ENCODE measurements at places on chromosomes 11 and 22.

- DNase-seq: no peak
Observed at GRCh38 chr11:93216511-93217101, 18.8 kb upstream of the SLC36A4 start.

- no peak for DNase-seq
Observed at GRCh38 chr11:118783724-118784495, 7.1 kb downstream of the DDX6 start.

GRCh38 chr11:75499423-75500190 is 26.1 kb downstream of the GDPD5 start:
- no peak for DNase-seq

- DNase-seq: no peak
Observed at GRCh38 chr11:15926071-15926470, 430.3 kb downstream of the SOX6 start.

DNA sequence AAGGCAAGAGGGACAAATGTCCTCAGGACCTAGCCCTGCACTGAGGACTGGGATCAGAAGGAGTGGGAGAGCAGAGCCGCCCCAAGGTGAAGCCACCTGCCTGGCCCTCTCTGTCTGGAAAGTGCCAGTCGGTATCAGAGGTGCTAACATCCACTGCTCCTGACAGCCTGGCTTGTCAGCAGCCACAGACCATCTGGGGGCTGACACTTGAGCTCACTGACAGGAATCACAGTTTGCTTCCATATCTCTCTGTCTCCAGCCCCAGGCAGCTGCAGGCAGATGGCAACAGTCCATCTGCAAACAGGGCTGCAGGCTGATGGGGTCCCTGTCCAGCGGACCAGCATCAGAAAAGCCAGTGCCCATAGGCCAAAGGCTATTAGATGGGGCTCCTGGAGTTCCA is 5.5 kb downstream of the OPCML start:
- no peak for DNase-seq

- no peak for DNase-seq
Observed at GRCh38 chr11:128723531-128723930, 29.7 kb downstream of the FLI1 start.

- no peak for DNase-seq
Observed at GRCh38 chr22:48679656-48680555, 1147.8 kb downstream of the BRD1 start.

GRCh38 chr11:118380571-118380970 is 20.8 kb upstream of the ATP5MG start:
- DNase-seq: no peak

- no peak for DNase-seq
Observed at GRCh38 chr11:96130061-96130620, 206.2 kb upstream of the MTMR2 start.

DNA sequence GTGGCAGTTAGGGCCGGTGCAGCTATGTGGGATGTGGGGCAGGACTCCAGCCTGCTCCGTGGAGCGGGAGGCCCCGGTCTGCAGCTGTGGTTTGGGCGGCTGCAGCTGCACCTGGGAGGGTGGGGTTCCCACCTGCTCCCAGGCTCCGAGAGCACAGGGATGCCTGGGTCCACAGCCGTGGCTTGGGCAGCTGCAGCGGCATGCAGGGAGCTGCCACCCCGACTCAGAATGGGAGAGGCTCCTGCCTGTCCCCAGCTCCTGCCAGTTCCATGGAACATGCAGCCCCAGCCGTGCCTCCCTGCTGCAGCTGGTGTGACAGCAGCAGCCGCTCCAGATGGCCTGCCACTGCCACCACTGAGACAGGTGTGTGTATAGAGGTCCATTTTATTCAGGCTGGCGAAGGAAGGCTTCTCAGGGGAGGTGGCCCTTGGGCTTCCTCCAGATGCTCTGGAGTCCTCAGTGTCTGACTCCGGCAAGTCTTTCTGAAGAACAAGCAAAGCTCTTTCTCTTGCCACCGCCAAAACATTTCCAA is 21.8 kb upstream of the UPK3A start:
- no peak for DNase-seq

GRCh38 chr11:106322106-106322505 is 244.6 kb downstream of the AASDHPPT start:
- DNase-seq: no peak

DNA sequence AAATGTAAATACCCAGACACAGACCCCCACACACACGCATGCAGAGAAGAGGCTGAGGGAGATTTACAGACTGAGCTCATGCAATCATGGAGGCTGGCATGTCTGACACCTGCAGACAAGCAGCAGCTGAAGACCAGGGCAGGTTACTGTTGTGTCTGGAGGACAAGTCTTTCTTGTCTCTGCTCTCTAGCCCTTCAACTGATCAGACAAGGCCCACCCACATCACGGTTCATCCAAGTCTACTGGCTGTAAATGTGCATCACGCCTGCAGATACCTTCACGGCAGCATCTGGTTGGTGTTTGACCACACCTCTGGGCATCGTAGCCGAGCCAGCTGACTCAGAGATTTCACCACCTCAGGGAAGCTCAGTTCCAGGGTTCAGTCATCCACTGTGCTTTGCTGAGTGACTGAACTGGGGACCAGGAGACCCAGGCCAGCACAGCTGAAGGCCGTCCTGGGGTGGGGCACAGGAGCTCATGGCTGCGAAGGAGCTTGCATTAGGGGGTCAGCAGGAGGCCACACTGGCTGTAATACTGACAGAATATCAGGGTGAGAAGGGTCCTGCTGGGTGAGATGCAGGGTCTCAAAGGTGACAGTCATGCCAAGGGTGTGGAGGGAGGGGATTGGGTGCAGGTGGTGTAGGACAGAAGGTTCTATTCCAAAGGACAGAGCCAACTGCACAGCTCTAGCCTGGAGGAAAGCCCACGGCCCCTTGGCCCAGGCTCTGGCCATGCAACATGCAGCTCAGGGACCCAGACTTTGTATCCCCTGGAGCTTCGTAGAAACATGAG is 304.9 kb downstream of the BRD1 start:
- DNase-seq: no peak

- DNase-seq: peak; percentile 56
Observed at GRCh38 chr11:69367211-69367964, 73.4 kb downstream of the MYEOV start.

DNA sequence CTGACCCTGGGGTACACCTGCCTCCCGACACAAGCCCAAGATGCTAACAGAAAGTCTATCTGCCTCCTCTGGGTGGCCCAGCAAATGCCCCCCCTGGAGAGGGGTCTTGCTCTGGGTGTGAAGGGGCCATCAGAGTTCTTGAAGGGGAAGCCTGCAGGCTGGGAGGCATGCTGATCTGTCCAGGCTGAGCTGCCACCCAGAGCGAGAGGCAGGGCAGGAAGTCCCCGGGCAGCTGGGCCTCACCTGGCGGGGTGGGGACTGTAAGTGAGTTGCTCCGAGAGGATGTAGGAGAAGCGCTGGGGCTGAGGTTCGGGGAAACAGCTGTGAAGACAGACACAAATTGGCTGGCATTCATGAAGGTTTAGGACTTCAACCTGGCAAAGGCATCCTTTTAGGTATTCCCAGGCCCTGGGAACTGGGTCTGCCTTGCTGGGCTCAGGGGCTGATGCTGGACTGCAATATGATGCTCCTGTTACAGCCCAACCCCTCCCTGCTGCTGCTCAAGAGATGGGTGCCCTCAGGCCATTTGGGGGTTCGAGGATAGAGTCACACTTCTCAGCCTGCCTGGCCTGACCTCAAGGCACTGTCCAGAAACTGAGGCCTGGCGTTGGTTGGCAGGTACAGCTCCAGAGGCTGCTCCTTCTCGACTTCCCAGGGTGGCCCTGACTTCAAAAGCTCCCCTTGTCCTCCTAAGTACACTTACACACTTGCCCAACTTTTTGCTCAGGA is 60.2 kb upstream of the LYVE1 start:
- no peak for DNase-seq

GRCh38 chr22:19629720-19630419 is 84.4 kb upstream of the SEPTIN5 start:
- peak; percentile 89 for DNase-seq

- DNase-seq: no peak
Observed at GRCh38 chr11:92245700-92246271, 21.2 kb downstream of the FAT3 start.

DNA sequence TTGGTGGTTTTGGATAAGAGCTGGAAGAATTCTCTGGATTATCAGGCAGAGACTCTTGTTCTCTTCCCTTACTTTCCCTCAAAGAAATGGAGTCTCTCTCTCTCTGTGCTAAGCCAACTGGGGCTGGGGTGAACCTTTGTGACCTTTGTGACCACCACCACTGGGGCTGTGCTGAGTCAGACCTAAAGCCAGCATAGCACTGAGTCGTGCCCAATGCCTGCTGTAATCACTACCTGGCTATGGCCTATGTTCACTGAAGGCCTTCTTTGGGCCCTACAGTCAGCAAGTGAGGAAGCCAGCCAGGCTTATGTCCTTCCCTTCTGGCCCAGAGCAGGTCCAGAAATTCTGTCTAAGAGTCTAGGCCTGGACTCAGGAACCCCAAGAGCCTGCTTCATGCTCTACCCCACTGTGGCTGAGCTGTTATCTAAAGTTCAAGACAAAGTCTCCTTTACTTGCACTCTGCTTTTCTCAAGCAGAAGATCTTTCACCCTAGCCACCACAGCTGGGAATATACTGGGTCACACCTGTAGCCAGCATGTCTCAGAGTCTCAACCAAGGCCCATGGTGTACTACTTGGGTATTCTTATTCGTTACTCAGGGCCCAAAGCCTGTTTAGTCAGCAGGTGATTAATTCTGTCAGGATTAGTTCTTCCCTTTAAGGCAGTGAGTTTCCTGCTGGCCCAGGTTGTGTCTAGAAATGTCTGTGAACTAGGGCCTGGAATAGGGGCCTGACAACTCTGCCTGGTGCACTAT is 86.0 kb downstream of the EHF start:
- DNase-seq: no peak

GRCh38 chr11:67651976-67652781 is 1.6 kb upstream of the ACY3 start:
- no peak for DNase-seq

DNA sequence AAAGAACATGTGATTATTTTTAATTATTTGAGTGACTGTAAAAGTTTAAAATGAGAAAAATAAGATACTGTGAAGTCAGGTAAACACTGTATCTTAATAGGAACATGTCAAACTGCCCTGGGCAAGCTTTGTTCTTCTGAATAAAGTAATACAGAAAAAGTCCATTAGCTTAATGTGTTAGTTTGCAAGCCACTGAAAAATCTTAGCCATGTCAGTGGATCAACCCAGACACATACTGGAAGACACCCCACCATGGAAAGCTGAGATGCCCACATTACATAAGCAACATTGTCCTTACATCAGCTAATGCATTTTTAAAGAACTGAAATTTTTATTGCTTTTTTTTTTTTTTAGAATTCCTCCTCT is 155.2 kb downstream of the BBOX1 start:
- DNase-seq: no peak

DNA sequence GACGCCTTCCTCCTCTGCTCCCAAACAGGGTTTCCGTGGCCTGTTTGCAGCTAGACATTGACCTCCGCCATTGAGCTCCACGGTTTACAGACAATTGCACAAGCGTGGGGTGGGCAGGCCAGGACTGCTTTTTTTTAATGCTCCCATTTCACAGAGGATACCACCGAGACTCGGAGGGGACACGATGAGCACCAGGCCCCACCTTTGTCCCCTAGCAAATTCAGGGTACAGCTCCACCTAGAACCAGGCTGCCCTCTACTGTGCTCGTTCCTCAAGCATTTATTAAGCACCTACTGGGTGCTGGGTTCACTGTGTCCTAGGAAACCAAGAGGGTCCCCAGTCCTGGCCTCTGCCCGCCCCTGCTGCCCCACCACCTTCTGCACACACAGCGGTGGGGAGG is 12.2 kb downstream of the RASD2 start:
- no peak for DNase-seq

DNA sequence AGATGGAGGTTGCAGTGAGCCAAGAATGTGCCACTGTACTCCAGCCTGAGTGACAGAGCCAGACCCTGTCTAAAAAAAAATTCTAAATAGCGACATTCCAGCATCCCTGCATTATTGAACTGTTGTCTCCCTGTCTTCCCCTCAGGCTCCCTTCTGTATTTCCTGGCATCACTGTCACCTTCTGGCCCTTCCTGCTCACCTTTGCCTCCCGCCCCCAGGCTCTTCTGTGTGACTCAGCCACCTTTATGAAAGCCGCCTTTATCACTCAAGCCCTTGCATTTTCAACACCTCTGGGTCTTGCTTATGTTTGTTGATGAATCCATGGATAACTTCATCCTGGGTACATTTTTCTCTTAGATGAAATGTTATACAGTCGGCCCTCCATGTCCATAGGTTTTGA is 21.1 kb downstream of the UBASH3B start:
- DNase-seq: no peak

DNA sequence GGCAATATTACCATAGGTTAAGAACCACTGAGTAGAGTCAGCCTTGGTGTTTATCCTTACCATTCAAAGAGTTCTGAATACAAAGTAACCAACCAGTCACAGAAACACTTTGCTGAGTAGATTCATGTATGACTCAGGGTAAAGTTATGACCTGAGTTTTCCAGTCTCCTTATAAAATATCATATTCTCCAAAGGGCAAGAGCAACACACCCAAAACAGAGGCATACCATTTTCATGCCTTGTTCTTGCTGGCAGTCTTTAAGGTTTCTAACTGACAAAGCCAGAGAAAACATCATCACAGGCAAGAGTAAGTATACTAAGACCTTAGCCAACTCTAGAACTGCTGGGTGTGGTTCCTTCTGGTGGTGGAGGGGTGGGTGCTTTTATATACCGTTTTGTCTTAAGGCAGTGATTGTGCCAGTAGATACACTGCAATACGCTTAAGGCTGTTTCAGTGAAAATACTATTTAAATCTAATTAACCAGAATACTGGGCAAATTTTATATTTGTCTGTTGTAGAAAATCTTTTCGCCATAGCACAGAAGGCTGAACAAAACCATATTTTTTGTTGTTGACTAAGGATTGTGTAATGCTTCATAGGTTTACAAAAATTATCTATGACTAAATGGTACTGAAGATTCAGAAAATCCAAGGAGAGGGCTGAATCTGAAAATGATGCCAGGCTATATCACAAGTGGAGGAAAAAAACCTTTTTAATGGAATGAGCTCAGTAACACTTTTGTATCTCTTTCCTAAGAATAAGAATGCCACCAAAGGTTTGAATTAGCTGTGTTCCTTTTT is 3.0 kb downstream of the ATL3 start:
- DNase-seq: no peak

DNA sequence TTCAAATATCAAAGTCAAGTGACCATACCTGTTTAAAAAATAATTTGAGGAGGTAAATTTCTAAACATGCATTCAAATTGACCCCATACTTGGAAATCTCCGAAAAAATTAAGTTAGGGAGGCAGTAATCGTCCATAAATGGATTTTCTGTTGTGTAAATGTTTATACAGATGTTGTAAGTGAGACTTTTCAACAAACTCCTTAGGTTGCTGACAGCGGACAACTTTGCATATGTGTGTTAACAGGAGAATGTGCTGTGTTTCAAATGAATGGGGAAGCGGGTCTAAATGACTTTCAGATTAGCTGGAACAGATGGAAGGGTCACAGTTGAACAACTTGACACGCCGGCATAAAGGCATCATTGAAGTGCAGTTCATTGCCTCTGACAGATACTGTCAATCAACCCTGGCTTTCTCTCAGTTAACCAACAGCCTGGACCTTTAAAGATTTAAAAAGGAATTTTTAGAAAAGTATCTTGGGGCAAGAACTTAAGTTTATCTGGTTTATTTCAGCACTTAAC is 98.2 kb upstream of the DBX1 start:
- no peak for DNase-seq
